ENCODE measurements at places on chromosomes 7 and 10. TPM values are rescaled to one million over a fixed set of nuclear protein-coding genes. Genes with fewer than 3 reads are reported as not detected.

GRCh38 chr7:140068033-140068432, 5.3 kb upstream of the PARP12 start:
- DNase-seq, result no peak

- no peak for DNase-seq
Observed at GRCh38 chr10:70292004-70292403, 8.2 kb upstream of the NPFFR1 start.

DNA sequence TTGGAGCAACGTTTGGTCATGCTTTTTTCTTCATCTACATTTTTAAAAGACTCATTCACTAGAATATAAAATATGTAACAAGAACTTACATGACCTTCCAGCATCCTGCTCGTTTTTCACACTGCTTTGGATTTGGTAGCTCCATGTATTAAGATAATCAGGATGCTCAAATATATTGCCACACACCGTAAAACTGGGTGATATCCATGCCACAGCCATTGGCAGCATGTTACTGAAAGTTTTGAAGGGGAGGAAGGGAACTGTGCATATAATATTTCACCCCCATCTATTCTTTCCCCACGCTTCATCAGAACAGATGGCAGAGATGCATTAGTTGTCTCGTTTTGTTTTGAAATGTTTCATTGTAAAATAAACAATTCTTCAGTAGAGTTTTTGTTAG, 158.2 kb downstream of the RNLS start:
- DNase-seq, result no peak

- DNase-seq, result no peak
Observed at GRCh38 chr10:13865758-13866491, 279.2 kb downstream of the PRPF18 start.

GRCh38 chr10:11425296-11425610, 186.2 kb downstream of the USP6NL start:
- peak; percentile 15 for DNase-seq

DNA sequence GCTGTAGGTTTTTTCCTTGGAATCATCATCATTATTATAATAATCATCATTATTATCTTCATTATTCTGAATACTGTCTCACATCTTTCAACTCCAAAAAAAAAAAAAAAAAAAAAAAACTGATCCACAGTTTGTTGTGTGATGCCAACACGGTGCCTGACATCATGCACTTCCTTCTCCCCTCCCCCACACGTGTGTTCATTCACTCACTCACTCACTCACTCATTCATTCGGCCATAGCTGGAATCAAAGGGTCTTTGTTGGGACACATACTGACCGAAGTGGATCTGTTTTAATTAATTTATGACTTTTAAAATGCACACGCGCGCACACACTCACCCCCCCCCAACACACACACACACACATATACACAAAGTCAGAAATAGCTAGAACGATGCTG, 177.8 kb downstream of the PIP4K2A start:
- DNase-seq, result no peak

DNA sequence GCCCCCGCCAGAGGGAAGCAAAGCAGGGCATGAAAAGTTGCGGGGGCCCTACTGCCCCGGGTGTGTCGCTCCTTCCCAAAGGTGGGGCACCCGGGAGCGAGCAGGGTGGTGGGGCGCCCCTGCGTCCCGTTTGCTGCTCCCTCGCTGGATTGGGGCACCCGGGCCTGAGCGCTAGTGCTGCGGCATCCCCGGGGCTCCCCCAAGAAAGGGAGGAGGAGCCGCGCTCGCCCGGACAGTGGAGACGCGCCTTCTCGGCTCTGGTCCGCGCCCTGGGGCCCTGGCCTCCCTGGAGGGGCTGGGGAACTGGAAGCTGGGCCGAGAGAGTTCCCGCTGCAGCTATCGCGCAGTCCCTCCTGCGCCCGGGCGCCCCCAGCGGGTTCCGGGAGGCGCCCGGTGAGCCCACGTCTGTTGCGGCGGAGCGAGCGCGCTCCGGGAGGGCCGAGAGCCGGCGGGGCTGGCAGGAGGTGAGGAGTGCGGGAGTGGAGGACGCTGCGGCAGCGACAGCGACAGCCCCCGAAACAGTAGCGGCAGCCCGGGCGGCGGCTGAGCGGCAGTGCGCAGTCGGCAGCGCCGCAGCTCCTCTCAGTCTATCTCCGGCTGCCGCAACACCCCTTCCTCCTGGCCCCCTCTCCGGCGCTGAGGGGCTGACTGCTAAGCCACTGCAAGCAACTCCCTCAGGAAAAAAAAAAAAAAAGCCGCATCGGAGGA, 504 bp upstream of the BMPER start:
- DNase-seq, result no peak

DNA sequence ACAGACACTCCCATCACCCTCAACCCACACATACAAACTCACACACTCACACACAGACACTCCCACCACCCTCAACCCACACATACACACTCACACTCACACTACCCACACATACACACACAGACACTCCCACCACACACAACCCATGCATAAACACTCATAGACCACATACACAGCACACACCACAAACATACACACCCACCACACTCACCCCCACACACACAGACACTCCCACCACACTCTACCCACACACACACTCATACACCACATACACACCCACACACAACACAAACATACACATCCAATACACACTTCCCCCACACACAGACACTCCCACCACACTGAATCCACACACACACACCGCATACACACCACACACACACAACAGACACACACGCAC, 521.2 kb downstream of the TCERG1L start:
- no peak for DNase-seq

Gene INSIG1
- total RNA-seq, result 164 TPM
